ENCODE measurements at places on chromosomes 5 and 9.

- DNase-seq: no peak
Measured at GRCh38 chr5:72541501-72542225, 34.5 kb upstream of the ZNF366 start.

DNA sequence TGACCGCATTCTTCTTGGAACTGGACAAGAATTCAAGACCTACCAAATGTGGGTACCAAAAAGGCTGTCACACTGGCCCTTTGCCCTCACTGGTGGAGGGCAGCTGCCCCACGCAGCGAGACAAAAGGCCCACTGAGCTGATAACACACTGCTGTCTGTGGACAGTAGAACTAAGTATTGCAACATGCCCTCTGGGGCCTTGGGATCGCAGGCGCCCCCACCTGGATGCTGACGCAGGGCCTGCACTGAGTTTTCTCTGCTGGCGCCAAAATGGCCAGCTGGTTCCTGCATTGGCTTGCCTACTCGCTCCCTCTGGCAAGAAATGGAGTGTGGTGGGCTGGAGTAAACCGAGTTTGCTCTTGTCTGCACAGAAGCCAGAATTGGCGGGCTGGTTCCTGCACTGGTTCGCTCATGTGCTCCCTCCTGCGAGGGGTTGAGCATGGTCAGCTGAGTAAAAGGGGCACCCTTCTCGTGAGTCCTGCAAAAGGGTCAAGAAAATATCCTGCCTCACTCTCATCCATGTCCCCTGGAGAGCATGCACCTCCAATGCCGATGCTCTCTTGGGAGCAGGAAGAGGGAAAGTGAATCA lies 55.7 kb downstream of the NXNL2 start:
- no peak for DNase-seq

- DNase-seq: no peak
Measured at GRCh38 chr9:79080536-79080935, 491.2 kb upstream of the TLE4 start.

DNA sequence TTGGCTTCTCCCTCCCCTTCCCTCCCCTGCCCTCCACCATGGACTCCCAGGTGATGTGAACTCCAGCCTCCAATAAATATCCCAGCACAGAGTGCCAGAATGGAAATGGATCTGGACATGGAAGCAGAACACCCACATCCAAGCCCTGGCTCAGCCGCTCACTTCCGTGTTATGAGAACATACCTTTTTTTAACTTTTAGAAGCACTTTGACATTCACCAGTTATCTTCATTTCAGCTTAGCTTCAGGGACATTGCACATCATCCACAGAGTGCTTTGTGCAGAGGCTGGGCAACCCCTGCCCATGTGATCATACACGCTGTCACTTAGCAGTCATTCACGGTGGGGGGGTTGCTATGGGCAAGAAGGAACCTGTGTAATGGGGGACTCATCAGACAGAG lies 9.1 kb downstream of the AFAP1L1 start:
- no peak for DNase-seq

GRCh38 chr9:103981912-103982311 lies 112.2 kb upstream of the SMC2 start:
- no peak for DNase-seq

DNA sequence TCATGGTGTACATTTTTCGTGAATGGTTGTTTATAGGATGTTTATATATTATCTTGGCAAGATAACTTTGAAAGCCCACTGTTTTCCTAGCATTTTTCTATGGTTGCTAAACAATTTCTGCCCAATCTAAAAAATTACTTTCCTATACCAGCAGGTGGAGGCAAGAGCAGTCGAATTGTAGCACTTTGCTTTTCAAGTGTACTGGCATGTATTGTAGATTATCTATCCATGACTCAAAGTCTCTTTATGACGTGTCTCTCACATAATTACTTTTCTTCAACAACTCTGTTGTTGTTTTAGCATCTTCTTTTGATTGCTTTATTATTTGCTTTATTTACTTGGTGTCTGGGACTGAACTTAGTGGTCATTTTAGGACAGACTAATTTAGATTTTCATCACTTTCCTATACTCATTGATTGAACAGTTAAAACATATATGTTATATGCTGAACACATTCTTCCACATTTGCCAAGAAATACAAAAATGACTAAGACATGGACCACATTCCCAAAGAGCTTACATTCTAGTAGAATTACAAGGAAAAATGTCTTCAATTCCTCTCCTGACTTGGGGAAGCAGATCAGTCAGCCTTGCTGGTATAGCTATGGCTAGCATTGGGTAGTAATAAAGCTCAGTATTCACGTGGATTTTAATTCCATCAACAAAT lies 20.7 kb downstream of the NLN start:
- DNase-seq: no peak

GRCh38 chr9:116800885-116801284 lies 113.8 kb downstream of the TRIM32 start:
- DNase-seq: no peak

DNA sequence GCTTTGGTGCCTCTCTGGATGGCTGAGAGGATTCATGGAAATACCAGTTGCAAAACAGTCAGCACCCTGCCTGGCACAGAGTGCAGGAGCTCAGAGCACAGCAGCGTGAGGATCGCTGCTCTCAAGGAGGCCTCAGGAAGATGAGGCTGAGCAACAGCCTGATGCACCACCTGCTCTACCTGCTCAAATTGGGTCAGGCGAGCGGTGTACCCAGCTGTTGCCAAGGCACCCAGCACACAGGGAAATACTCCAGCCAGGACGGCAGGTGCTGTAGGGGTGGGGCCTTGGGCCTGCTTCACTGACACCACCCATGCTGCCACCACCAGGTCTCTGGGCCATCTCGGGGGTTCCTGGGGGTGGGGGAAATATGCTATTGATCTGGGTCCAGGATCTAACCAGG lies 4.3 kb downstream of the EEIG1 start:
- no peak for DNase-seq

DNA sequence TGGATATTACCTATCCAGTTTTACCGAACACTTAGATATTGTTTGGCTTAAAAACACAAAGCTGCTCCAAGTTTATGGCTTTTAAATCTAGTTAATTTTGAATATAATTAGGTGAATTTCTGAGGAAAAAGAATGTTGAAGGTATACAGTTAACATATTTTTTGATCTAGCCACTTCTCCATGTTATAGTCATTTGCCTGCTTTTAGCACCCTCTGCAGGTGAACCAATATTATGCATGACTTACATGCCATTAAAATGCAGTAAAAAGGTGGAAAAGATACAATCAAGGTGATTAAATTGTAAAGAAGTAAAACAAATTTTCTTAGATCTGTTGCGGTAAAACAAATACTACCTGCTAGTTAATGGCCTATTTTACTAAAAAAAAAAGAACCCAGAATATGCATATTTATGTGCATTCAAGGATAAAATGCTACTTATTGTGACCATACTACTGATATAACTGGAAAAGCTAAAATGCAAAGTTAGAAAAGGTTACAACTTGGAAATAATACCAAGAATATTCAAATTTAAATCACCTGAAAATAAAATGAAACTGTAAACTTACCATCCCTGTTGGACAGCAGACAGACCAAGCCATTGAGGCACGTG lies 132.1 kb downstream of the AP3B1 start:
- no peak for DNase-seq

GRCh38 chr9:89153232-89154017 lies 25.2 kb downstream of the SHC3 start:
- DNase-seq: no peak

- no peak for DNase-seq
Measured at GRCh38 chr5:135832941-135833920, 1.2 kb upstream of the SLC25A48 start.

GRCh38 chr9:89775641-89776040 lies 170.8 kb downstream of the GADD45G start:
- DNase-seq: no peak

Measured in stimulated activated CD8-positive, alpha-beta memory T cell treated with anti-CD3 and anti-CD28 coated beads, Interleukin-12 subunit alpha, Interleukin-12 subunit beta, amount 100 ng/mL, for 1 hour (primary cell).